ENCODE measurements at places on chromosomes 5 and 9.

DNA sequence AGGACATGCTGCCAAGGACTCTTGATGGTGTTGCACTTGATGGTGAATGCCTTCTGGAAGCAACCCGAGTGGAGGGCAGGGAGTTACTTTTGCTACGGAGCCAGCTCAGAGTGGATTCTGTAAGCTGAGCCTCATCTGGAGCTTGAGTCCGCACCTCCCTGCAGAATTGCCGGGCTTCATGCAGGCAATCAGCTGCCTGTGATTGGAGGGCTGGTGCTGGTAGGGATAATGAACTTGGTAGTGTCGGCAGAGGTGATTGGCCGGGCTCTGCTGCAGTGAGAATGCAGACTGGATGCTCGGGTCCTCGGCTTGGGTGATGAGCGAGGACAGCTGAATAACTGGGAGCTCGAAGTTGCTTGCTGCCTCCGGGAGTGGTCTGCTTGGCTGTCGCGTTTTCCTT lies 23.1 kb downstream of the SLC25A25 start:
- peak; percentile 76 for DNase-seq

- DNase-seq, result no peak
Observed at GRCh38 chr5:181160152-181160754, 12.9 kb downstream of the OR2V2 start.

DNA sequence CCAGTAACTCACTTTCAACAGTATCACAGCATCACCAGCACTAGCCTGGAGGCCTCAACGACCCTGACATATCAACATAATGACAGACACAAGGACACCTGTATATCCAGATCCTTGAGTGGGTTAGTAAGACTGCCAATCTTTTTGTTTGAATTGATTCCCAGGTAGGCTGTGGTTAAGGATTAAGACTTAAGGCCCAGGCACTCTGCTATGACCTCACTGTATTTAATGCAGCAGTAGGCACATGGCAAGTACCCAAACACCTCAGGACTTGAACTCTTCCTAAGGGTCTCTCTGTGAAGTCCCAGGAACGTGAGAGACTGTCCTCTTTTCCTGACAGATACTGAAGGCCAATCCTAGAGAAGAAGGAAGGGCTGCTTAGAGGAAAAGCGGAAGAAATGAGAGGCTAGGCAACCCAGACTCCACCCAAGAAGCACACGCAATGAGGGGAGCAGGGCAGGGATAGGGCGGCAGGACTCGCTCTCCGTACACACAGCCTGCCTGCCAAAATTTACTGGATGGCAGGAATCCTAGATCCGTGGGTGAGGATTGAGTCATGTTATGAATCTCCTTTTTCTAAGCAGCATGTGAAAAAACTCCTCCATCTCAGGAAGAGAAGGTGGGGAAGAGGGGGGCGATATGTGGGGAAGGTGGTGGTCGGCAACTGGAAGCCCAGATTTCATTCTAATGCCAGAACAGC lies 93.4 kb downstream of the SIL1 start:
- DNase-seq, result peak; percentile 88

- no peak for DNase-seq
Observed at GRCh38 chr5:71955723-71956122, 151.6 kb upstream of the MAP1B start.

GRCh38 chr9:132161743-132162184 lies at the start of gene NTNG2:
Gene NTNG2 (plus strand): TSS chr9:132162058. CDS start chr9:132166832, 4,774 bp downstream.
- no peak for DNase-seq

DNA sequence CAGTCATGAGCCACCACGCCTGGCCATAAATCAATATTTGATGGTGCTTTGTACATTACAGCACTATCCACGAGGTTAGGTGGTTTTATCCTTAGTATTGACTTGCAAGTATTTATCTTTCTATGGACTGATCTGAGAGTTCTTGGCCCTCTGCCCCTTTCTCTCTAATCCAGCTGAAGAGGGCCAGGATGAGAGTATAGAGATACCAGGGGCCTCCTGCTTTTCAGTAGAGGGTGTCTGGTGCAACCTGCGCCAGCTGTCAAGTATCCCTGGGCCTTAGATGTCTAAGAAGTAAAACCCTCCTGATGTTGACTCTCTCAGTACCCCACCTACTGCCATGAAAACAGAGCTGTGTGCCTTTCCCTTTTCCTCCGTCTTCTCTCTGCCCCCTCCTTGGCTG lies 153.4 kb downstream of the SLIT3 start:
- no peak for DNase-seq

GRCh38 chr5:124927735-124928134 lies 181.3 kb upstream of the ZNF608 start:
- DNase-seq, result no peak

DNA sequence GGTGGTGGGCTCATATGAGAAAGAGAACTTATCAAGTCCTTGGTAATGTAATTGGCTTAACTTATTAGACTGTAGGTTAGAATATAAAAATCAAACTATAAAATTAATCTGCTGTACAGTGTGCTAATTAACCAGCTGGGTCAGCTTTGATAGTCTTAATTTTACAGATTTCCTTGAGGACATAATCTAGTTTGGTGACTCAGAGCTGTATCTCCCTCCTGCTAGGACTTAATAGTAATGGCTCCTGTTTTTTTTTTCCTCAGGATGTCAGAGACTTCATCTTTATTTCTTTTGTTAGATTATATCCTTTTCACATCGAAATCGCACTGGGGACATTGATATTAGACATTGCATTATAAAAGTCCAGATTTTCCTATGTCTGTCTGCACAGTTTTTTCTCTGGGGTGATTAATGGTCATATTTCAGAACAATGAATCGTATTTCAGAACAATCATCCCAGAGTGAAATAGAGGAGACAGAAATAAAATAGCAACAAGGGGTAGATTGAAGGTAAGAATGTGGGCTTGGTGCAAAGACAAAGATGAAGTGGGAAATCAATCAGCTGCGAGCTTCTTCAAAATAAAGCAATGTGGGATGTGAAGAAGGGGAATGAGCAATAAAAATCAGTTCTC lies 346.4 kb upstream of the RIOK2 start:
- DNase-seq, result no peak

GRCh38 chr5:106876665-106877194 lies 794.0 kb downstream of the EFNA5 start:
- DNase-seq, result no peak

DNA sequence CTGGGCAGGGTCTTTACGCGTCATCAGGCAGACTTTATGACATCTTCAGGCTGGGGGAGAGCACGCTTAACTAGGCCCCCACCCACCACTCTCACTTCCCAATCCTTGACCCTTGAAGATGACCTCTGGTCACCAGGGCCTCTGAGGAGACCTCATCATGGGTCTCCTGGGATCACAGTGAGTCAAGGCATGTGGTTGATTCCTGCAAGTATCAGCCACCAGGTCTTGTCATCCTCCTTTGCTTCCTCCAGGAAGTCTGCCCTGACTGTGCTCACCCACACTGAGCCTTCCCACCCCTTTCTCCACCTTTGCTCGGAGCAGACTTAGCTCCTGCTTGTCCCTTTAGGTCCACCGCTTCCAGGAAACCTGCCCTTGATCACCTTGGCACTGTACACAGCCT lies 17.3 kb downstream of the ODF2 start:
- no peak for DNase-seq

- no peak for DNase-seq
Observed at GRCh38 chr5:97182571-97183099, 412 bp downstream of the RIOK2 start.

GRCh38 chr5:44969825-44970224 lies 161.1 kb downstream of the MRPS30 start:
- DNase-seq, result no peak

DNA sequence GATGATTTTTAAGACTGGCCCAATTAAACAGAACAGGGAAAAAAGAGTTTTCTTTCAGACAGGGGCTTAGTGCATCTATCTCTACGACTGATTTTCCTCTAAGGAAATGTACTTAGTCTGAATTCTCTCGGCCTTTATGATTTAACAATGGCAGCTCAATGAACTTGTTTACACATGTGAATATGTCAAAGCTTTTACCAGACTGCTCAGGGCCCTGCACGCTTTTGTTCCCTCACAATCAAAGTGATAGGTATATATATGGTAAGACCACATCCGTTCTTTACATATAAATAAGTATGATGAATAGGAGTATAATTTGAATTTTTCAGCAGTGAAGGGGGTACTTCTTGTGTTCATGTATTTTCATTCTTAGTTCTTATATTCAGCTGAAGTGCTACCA lies 27.6 kb downstream of the LEAP2 start:
- no peak for DNase-seq

GRCh38 chr5:12073426-12073825 lies 169.2 kb upstream of the CTNND2 start:
- DNase-seq, result no peak

- DNase-seq, result peak; percentile 42
Observed at GRCh38 chr5:109865637-109866036, 175.9 kb downstream of the MAN2A1 start.

DNA sequence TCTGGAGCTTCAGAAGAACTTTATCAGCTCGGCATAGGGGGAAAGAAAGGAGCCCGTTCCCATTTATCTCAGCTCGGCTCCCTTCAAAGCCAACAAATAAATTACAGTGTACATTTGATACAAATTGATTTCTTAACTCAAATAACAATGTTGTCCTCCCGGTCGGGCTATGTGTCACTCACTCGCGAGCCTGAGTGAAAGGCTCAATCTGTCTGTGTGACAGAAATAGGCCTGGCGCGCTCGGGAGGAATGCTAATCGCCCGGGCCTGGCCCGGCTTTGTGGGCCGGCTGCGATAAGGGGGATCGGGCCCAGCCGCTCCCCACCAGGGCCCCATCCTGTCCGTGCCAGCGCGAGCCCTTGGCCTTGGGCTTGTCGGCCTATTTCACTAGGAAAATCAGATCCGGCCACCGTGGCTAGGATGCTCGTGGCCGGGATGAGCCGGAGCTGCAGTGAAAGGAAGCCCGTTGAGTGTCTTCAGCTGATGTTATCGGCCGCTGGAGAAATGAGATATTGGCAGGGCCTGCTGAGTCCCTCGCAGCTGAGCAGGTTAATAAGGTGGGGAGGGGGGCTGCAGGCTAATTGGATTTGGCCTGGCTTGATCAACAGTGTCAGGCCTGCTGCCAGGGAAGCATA lies 258.7 kb downstream of the IRX1 start:
- DNase-seq, result no peak

DNA sequence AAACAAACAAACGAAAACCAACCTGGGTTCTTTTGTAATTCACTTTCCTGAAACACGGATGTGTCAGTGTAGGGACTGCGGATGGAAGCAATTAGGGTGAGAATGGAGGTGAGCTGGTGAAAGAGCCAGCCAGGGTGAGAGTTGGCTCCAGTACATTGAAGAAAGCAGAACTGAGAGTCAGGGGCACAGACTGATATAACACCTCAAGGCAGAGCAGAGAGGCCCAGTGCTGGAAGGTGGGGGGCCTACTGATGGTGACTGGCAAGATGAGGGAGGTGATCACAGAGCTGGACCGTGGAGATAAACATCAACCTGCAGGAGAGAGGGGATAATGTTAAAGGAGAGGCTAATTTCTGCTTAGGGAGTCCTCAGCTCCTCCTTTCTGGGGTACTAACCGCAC lies 221.1 kb downstream of the MAN2A1 start:
- no peak for DNase-seq
